AG04449 (cell line): ENCODE measurements at places on chromosomes 13 and 19.

DNA sequence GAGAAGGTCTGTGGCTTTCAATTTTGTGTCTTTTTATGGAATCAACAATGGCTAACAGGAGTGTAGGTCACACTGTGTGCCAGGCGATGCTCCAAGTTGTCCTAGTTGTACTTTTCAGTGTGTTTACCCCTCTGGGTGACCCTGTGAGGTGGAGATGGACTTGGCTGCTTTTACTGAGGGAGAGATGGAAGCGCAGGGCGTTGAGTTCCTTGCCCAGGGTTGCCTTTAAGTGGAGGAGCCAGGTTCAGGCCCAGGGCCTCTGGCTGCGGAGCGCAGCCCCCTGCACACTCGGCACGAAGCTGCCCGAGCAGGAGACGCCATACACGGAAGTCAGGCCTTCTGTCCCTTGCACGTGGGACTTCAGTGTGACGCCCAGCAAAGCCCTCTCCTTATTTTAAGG lies 112.8 kb downstream of the RAB20 start:
- no peak for DNase-seq

- DNase-seq, result no peak
Measured at GRCh38 chr13:34243403-34243802, 425.5 kb downstream of the RFC3 start.

GRCh38 chr13:106867249-106867648 lies 299.3 kb upstream of the ARGLU1 start:
- no peak for DNase-seq

DNA sequence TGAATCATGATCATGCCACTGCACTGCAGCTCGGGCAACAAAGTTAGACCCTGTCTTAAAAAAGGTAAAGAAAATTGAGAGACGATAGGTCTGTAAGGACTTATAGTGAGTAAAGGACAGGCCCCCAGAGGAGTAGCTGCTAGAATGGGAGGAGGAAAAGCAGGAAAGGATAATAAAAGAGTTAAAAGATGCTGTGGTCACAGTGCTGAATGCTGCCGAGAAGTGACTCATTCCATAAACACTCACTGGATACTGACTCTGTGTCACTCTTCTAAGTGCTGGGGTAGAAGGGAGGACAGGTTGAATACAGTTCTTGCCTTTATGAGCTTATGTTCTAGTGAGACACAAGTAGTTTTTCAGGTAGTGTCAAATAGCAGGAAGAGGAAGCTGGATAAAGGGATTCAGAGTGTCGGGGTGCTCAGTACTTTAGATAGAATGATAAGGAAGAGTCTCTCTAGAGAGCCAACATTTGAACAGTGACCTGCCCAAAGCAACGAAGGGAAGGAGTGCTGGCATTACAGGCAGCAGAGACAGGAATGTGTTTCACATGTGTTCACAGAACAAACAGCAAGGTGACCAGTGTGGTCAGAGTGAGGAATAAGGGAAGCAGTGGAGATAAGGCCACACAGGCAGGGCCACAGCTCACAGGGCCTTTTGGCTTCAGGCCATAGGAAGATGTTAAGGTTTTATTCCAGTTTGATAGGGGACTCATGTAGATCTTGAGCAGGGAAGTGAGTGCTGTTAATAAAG lies 1240.5 kb downstream of the UQCRFS1 start:
- no peak for DNase-seq

- no peak for DNase-seq
Measured at GRCh38 chr19:41391618-41392017, 5.5 kb downstream of the EXOSC5 start.

DNA sequence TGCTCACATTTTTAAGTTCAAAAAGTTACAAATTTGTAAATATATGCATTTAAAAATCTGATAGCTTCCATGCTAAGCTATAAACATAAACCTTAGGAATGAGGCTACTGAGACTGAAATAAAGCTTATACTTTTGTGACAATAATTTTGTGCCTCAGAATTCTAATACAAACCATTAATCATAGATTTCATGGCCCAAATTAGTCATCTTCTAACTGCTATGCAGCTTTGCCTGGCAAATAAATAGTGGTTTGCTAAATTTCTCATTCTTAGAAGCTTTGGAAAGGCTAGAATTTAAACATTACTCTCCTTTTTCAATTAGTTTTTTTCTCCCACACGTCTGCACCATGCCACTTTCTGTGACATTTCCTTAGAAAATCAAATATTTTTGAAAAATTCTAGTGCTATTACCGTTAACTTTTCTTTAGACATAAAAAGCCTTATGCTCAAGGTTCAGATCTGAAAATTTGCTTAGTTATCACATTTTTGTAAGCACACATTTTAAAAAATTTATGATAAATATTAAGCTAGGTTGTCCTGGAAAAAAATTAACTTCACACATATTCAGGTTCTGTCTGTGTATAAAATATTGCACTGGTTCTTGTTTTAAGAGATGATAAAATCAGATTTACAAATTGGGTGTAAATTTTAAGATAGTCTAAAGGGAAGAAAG lies 46.9 kb downstream of the FNDC3A start:
- DNase-seq, result no peak

DNA sequence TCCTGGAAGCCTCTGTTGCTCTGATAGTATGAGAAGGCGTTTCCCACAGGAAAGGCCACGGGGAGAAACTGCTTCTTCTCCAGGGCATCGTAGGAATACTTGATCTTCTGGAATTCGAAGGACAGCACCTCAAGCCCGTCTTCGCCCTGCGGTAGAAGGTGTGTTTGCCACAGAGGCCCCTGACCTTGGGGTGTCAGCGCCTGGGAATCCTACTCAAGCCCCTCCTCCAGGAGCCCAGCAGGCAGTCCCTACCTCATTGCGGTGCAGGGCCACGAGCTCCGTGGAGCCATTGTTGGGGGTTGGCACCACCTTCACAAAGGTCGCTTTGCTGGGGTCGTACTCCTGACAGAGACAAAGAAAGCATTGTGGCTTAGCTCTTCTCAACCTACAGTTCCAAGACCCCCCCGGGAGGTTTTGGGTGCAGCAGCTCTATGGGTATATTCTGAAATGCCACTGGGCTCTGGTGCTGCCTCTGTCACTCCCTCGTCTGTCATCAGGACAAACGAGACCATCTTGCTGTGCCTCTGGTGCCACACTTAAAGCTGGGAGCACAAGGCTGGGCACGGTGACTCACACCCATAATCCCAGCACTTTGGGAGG lies 3.7 kb downstream of the ATP13A1 start:
- DNase-seq, result no peak

GRCh38 chr19:7789447-7789846 lies 26.4 kb downstream of the CLEC4M start:
- no peak for DNase-seq

GRCh38 chr19:10567656-10568055 lies 1.1 kb downstream of the CDKN2D start:
- no peak for DNase-seq

GRCh38 chr13:89827552-89827951 lies 1519.9 kb upstream of the MIR17HG start:
- no peak for DNase-seq

DNA sequence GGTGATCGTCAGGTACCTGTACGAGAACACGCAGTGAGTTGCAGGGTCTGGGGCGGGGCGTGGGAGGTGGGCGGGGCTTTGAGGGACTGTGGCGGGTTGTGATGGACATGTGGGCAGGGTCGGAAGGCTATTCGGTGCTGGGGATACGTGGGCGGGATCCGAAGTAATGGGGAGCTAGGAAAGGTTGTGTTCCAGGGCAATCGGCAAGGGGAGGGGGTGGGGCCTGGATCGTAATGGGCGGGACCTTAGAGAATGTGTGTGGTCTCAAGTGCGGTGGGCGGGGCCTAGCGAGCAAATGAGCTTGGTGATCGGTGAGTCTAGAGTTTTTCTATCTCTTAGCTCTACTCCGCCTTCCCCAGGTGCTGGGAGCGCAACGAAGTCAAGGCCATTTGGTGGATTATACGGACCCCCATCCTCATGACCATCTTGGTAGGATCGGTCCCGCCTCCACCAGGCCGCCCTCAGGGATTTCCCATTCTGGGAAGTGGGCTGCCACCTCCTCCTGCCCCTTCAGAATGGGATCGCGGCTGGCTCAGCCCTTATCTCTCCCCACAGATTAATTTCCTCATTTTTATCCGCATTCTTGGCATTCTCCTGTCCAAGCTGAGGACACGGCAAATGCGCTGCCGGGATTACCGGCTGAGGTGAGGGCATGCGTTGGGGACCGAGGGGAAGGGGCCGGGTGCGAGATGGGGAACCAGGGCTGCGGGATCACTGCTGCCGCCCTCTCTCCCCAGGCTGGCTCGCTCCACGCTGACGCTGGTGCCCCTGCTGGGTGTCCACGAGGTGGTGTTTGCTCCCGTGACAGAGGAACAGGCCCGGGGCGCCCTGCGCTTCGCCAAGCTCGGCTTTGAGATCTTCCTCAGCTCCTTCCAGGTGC lies 9.6 kb downstream of the GIPR start:
- no peak for DNase-seq

DNA sequence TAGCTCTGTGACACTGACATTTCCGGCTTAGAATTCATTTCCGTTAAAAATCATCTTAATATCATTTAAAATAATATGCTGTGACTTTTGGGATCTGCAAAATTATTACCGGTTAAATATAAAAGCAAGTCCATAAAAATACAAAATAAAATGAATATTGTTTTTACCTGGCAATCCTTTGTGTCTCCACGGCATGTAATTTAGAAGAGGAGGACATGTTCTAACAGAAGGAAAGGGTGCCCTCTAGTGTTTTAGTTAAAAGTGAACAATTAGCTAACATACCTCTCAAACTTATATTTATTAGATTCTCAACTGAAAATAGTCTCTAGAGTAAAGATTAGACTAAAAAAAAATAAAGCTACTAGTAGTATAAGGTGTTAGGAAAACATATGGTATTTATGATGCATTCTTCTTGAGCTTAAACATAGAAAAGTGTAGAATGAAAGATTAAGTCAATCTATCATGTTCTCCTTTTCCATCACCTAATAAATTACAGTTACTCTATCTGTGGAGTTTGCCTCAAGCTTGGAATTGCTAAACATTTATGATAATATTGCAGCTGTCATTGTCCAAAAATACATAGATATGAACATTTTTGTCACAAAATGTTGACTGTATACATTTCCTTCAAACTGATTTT lies 676.7 kb upstream of the SPRY2 start:
- no peak for DNase-seq

GRCh38 chr19:13652810-13653590 lies 111.3 kb upstream of the MRI1 start:
- no peak for DNase-seq

DNA sequence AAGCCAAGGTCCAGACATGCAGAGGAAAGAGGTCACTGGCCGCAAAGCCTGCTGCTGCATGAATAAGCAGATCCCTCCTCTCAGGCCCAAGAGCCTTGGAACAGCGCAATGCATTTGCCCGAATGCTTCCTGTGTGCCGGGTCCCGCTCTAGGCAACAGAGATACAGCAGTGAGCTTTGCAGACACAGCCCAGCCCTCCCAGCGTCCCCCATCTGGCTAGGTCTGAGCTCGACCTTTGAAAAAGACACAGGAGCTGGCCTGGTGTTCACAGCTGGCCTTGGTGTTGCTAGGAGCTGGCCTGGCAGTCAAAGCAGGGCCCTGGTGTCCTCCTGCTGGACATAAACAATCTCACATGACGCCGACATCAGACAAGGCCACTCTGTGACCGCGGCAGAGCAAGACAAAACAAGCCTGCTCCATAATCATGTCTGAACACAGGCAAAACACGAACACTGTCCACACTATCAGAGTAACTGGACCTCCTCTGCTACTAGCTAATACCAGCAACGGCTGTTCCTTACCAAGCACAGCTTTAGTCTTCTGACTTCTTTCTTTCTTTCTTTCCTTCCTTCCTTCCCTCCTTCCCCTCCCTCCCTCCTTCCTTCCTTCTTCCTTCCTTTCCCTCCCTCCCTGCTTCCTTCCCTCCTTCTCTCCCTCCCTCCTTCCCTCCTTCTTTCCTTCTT lies 5.7 kb upstream of the PEX11G start:
- no peak for DNase-seq

- no peak for DNase-seq
Measured at GRCh38 chr19:52602941-52603340, 32.9 kb downstream of the ZNF701 start.

DNA sequence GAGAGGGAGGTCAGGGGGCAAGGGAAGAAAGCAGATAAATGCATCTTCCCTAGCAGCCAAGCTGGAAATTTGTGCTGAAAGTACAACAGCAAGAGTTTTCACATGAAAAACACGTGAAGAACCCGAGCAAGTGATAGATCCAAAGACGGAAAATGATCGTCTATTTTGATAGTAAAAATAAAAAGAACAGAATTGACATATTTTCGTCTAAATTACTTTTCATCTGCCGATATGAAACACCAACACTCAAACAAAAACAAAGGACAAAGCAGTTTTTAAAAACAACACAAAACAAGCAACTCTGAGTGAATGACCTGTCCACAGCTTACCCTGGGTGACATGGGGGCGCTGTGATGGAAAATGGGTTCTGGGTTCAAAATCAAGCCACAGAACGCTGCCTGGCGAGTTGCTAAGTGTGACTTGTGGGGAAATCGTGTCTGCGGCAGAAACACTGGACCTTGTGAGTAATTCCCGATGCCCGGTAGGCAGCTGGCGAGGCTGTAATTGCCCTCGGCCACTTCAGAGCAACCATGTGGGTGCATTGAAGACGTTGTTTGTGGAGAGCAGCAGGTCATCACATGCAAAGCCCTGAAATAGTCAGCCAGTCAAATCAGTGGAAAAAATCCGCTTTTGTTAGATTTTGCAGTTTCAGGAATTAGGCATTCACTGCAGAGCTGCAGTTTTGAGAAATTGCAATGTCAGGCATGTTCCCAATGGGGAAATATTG lies 7.4 kb downstream of the SOX1 start:
- no peak for DNase-seq

- DNase-seq, result no peak
Measured at GRCh38 chr13:87769445-87769844, 98.3 kb downstream of the SLITRK5 start.

GRCh38 chr13:44734201-44734707 lies 158.1 kb upstream of the TSC22D1 start:
- DNase-seq, result no peak

DNA sequence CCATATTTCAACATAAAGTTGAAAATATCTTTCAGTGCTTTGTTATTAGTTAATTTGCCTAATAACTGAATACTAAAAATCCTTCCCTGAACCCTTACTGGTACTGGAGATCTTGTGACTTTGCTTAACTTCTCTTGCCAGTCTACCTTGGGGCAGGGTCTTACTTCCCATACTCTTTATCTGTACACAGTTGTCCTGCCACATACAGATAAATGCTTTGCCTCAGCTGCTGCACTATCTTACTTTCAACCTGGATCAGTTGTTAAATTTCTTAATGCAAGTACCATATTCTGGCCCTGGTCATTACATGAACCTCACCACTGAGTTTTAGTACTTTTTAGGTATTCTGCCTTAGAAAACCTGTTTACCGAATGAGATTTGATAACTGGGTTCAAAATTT lies 107.6 kb downstream of the PIBF1 start:
- no peak for DNase-seq

- no peak for DNase-seq
Measured at GRCh38 chr13:114234266-114234644, 442 bp upstream of the CDC16 start.
